ENCODE measurements at places on chromosomes 12 and 14.
A peak's percentile ranks its signal among the peaks of the same experiment; 100 is the strongest.

GRCh38 chr12:124480469-124481256, 86.7 kb downstream of the NCOR2 start:
- peak; percentile 67 for DNase-seq

DNA sequence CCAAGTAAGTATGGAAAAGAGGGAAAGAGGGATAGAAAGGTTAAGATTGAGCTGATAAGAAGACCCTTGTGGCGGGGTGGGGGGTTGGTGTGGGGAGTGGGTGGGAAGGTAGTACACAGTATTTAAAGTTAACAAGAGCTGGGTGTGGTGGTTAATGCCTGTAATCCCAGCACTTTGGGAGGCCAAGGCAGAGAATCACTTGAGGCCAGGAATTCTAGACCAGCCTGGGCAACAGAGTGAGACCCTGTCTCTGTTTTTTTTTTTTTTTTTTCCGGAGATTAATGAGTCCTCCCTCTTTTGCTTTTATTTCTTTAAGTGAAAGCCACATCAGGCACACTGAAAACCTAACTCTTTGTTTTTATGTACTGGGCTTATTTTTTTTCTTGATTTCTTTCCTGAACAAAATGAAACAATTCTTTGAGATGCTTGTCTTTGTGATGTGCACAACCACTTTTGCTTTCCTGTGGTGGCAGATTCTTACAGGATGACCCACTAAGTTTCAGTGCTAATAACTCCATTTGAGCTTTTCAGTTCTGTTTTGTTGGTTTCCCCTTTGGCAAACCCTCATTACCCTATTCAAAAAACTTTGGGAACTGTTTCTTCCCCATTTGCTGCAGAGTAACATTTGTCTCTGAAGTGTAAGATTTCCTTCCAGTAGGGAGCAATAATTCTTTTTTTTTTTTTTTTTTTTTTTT, 54.8 kb downstream of the WNK1 start:
- DNase-seq: no peak

- DNase-seq: no peak
Measured at GRCh38 chr12:119249383-119250155, 70.8 kb downstream of the HSPB8 start.

GRCh38 chr12:6827437-6827911, 733 bp upstream of the P3H3 start:
- DNase-seq: peak; percentile 78

DNA sequence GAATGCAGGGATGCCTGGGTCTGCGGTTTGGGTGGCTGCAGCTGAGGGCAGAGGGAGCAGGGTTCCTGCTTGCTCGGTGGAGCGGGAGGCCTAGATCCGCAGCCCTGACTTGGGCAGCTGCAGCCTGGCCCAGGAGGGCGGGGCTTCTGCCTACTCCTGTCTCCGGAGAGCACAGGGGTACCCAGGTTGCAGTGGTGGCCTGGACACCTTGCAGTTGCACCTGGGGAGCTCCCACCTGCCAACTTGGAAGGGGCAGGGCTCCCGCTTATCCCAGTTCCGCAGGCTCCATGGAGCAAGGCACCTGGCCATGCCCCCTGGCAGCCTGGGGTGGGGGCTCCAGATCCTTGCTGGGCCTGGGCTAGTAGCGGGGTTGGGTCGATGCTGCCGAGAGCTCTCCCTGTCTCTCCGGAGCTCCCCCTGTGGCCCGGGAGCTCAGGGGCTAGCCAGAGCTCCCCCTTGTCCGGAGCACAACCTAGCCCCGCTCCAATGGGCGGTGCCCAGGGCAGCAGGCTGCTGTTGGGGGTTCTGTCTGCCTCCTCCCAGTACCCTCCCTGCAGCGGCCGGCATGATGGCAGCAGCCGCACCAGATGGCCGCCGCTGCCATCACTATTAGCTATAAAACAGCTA, 136.4 kb downstream of the PTPRR start:
- DNase-seq: no peak

GRCh38 chr12:56220611-56221231, 1.0 kb downstream of the RNF41 start:
- no peak for DNase-seq

DNA sequence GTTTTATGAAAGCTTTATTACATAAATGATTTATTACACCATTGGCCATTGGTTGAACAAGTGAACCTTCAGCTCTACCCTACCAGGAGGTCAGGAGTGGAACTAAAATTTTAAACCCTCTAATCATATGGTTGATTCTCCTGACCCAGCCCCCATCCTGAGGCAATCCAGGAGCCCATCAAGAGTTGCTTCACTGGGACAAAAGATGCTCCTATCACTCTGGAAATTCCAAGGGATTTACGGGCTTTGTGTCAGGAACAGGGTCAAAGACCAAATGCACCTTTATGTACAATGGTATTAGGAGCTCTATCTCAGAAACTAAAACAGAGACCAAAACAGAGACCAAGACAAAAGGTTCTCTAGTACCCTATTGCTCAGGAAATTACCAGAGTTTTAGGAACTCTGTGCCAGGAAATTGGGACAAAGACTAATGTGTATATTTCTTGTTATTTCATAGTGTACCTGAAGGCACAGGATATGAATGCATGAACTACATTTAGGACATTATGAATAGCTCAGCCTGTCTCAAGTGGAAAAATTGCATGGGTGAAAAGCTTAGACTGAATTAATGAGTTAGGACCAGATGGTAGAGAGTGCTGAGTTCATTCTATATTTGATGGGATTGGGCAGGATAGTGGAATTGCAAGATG, 171.7 kb upstream of the FLRT2 start:
- DNase-seq: no peak

- DNase-seq: peak; percentile 4
Measured at GRCh38 chr14:104446611-104447010, 133.0 kb upstream of the C14orf180 start.

GRCh38 chr12:76024942-76025600, 6.5 kb downstream of the PHLDA1 start:
- no peak for DNase-seq

GRCh38 chr14:105148604-105149145, 19.9 kb downstream of the JAG2 start:
- DNase-seq: no peak

- no peak for DNase-seq
Measured at GRCh38 chr14:106109337-106109736, 583.0 kb downstream of the TMEM121 start.

GRCh38 chr14:99413911-99414310, 66.7 kb downstream of the SETD3 start:
- DNase-seq: no peak

DNA sequence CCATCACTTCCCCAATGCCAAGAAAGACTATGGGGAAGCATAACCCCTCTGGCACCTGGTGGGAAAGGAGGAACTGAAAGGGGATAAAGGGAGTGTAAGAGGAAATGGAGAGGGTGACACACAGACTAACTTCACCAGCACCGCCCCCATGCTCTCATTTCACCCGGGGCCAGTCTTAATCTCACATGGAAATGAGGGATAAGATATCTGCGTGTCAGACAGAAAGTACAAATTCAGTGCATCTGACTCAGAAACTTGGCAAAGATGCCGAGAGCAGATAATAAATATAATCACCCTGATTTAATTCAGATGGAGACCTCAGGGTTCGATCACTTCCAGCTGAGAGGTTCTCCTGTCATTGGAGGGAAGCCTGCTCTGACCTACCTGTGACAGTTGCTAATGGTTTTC, 191.6 kb downstream of the DUSP6 start:
- peak; percentile 71 for DNase-seq

GRCh38 chr14:31942166-31942841, 134.8 kb upstream of the ARHGAP5 start:
- no peak for DNase-seq

- DNase-seq: peak; percentile 37
Measured at GRCh38 chr14:90381999-90382451, 14.8 kb upstream of the CALM1 start.

- no peak for DNase-seq
Measured at GRCh38 chr12:75955251-75955650, 76.3 kb downstream of the PHLDA1 start.

GRCh38 chr12:60230056-60230455, 634.2 kb downstream of the SLC16A7 start:
- DNase-seq: no peak

GRCh38 chr12:62400135-62400534, 66.5 kb upstream of the MON2 start:
- no peak for DNase-seq

DNA sequence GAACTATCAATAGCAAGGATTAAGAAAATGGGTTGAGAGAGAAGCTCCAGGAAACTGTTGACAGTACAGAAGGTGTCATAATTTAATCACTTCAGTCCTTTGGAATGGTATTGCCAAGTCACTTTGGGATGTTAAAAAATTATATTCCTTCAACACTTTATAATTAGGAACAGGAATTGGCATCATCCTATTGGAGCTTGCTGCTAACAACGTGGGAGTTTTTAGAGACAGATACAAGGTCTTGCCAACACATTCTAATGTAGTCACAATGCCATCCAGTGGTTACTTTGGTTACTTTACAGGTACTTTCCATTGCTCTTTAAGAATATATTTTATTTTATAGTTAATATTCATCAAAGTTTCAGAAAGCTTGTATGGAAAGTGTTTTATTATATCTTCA, 310.1 kb downstream of the SYT1 start:
- DNase-seq: no peak

- peak; percentile 62 for DNase-seq
Measured at GRCh38 chr12:52119398-52120254, 40.1 kb downstream of the SMIM41 start.

- DNase-seq: no peak
Measured at GRCh38 chr12:91628656-91629055, 446.0 kb upstream of the DCN start.

DNA sequence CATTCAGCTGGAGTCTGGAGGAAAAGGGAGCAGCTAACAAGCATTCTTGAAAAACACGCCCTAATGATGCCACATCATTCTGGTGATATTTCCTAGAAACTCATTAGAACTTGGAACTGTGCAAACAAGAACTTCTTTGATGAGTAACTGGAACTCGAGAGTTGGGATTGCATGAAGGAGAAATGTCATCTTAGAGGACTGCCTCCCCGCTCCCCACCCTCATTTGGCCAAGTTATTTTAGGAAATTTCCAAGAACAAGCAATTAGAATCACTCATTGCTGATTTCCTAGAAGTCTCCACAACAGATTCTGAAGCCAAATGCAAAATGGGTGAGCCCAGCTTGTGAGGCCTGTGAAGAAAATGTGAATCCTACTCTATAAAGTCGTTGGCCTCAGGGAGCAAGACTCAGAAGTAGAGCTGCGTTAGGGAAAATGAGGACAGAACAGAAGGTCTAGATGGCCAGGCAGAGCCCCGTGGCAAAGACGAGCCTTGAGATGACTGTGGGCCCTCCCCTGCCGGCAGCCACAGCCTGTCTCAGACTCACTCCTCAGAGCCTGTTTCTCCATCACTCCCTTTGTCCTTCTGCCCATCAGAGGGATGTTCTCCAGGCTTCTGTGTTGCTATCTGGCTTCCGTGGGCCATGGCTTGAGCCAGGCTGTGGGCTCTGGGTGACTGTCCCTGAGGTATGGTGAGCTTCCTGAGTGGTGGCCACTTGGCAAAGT, 38.4 kb downstream of the RTL1 start:
- no peak for DNase-seq

- DNase-seq: no peak
Measured at GRCh38 chr14:21455592-21455911, 371 bp downstream of the CHD8 start.

GRCh38 chr14:70907996-70908934, 1.0 kb downstream of the PCNX1 start:
- peak; percentile 74 for DNase-seq

- DNase-seq: no peak
Measured at GRCh38 chr12:116426391-116427136, 132.6 kb upstream of the MAP1LC3B2 start.

- DNase-seq: no peak
Measured at GRCh38 chr14:52824462-52824861, 33.1 kb upstream of the GNPNAT1 start.

DNA sequence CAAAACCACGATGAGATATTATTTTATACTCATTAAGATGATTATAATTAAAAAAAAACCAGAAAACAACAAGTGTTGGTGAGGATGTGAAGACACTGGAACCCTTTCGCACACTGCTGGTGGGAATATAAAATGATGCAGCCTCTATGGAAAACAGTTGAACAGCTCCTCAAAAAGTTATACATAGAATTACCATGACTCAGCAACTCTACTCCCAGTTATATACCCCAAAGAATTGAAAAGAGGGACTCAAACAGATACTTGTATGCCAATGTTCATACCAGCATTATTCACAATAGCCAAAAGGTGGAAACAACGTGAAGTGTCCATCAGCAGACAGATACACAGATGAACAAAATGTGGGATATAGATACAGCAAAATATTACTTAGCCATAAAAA, 53.1 kb downstream of the TAOK3 start:
- DNase-seq: no peak

DNA sequence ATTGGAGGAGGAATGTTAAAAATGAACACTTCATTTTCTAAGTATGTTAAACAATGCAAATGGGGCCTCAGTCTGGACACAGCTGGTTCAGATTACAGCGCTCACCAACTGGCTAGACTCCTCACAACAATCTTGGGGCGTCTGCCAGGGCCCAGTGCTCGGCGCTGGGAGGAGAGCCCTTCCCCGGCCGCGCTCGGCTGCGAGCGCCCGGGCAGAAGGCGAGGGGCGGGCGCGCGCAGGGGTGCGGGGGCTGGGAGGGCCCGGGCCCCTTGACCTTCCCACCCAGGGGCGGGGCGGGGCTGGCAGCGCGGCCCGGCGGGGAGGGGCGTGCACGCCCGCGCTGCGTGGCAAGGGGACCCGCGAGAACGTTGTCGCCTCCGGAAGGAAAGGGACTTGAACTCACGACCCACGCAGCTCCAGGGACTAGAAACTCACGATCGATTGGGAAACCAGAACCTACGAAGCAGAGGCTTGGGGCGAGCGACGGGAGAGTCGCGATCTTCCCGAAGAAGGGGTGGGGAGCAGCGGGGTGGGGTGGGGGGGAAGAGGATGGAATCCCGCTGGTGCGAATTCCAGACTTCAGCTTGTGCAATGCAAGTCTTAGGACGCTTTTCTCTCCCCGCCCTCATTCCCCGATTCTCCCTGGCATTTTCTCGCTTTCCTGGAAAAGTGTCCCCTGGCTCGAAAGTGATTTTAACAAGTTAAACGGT, at the start of gene FBLN5:
Gene FBLN5, minus strand, starts transcription at position 220 of the 710 bp plus-strand sequence. CDS start 465 bp downstream, outside the sequence.
- DNase-seq: peak; percentile 59

- no peak for DNase-seq
Measured at GRCh38 chr12:25271486-25272098, 20.9 kb upstream of the KRAS start.

GRCh38 chr14:53167602-53168328, 14.6 kb upstream of the DDHD1 start:
- no peak for DNase-seq

DNA sequence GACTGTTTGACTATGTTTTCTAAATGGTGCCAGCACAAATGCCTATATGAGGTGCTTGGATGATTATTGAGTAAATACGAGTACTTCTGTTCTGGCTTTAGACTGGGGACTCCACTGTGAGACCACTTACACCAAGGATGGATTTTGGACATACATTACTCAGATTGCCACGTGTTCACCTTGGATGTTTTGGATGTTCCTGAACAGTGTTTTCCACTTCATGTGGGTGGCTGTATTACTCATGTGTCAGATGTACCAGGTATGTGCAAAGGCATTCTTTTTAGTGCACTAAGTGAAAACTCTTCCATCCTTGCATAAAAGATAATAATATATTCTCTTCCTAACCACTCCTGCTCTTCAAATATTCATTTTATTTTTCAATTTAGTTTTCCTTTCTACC, 30.7 kb downstream of the CSRP2 start:
- no peak for DNase-seq

Measured in stimulated activated CD8-positive, alpha-beta memory T cell treated with anti-CD3 and anti-CD28 coated beads, Interleukin-4, amount 100 ng/mL, for 48 hours (primary cell).